ENCODE measurements at places on chromosomes 3 and 15.

GRCh38 chr15:64836023-64836536 lies 5.6 kb upstream of the PLEKHO2 start:
- DNase-seq, result no peak

DNA sequence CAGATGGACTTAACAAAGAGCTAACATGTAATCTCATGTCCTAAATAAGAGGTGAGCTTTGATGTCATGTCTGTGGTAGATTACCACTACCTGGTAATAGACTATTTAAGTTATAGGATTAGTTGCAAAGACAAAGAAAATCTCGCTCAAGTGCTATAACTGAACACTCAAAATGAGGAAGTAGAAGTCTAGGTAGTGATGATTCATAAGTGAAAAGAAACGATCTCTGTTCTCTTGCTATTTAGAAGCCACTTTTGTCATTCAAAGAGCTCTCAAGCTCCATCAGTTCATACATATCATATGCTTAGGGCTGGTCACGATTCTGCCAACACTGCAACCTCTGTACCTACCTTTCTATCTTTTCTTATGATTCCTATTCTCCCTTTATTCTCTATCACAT lies 110.9 kb downstream of the EDEM1 start:
- DNase-seq, result no peak

- DNase-seq, result peak; percentile 22
Observed at GRCh38 chr15:25172691-25173090, 217.9 kb downstream of the SNRPN start.

- peak; percentile 95 for DNase-seq
Observed at GRCh38 chr3:58491506-58492402, at the start of gene KCTD6. Gene KCTD6 (plus strand): TSS chr3:58492096. CDS start chr3:58498756, 6,660 bp downstream.

GRCh38 chr15:73677146-73677607 lies 7.0 kb upstream of the CD276 start:
- DNase-seq, result peak; percentile 72

Measured in left lobe of liver (tissue), 2 donors.